ENCODE measurements at places on chromosomes 2 and 18.

- DNase-seq, result no peak
Measured at GRCh38 chr2:29269095-29269764, 154.0 kb downstream of the CLIP4 start.

GRCh38 chr18:22882084-22882483 is 51.0 kb upstream of the RBBP8 start:
- DNase-seq, result no peak

GRCh38 chr18:72768681-72769229 is 99.0 kb downstream of the NETO1 start:
- DNase-seq, result no peak

DNA sequence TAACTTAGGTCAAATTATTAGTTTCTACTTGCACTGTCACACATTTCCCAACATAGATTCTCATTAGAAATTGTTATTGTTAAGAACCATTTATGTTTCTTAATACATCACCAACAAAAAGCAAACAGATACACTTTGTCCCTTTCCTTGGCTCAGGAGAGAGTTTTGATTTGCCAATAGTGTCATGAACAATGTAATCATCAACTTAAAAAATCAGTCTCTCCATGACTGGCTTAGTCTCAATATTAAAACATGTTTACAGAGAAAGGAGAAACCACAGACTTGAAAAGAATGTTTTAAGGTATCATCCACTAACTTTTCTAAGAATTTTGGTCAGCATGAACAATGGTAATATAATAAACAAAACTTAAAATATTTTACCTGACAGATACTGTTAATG is 416.5 kb upstream of the KCNH7 start:
- DNase-seq, result no peak

GRCh38 chr2:60961457-60961856 is 56.1 kb upstream of the PEX13 start:
- DNase-seq, result no peak

DNA sequence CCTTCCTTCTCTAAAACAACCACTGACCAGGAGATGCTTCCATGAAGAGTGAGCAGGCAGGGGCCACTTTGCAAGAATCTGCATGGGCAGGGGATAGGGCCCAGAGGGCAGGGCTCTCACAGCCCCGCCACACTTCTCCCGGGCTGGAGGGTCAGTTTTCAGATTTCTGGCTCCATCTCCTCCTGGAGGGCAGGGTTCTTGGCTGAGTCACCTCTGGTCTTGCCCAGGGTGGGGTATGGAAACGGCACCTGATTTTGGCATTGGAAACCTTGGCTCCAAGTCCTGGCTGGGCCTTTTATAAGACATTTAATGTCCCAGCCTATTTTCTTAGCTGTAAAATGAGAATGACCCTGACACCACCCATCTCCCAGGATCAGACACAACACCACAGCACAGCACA is 27.6 kb upstream of the ASPRV1 start:
- no peak for DNase-seq

DNA sequence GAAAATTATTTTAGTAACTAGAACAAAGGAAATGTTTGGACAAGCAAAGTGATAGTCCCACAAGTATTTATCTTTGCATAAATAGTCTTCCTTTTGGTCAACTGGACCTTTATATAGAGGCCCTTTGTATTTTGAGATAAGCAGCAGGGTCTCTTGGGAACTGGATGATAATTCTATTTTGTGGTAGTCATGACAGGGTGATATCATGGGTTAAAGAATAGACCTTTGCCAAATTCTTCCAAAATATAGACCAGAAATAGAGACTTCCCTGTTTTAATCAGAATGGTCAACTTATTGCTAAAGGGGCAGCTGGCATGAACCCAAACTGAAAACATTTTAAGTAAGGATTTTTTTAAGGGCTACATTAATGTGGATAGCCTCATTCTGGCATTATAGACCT is 10.5 kb downstream of the PLEK start:
- DNase-seq, result no peak
